ENCODE measurements at places on chromosomes 4 and X.

GRCh38 chr4:145231906-145232700 lies 51.7 kb upstream of the OTUD4 start:
- H3K36me3 ChIP-seq, result no peaks in the 10 kb centered on the region
- no peaks in the 10 kb centered on the region for H3K27me3 ChIP-seq
- DNase-seq, result no peak
- H3K27ac ChIP-seq, result no peak overlapping the region
- H3K4me1 ChIP-seq, result no peaks in the 10 kb centered on the region
- no peak overlapping the region for H3K4me3 ChIP-seq

DNA sequence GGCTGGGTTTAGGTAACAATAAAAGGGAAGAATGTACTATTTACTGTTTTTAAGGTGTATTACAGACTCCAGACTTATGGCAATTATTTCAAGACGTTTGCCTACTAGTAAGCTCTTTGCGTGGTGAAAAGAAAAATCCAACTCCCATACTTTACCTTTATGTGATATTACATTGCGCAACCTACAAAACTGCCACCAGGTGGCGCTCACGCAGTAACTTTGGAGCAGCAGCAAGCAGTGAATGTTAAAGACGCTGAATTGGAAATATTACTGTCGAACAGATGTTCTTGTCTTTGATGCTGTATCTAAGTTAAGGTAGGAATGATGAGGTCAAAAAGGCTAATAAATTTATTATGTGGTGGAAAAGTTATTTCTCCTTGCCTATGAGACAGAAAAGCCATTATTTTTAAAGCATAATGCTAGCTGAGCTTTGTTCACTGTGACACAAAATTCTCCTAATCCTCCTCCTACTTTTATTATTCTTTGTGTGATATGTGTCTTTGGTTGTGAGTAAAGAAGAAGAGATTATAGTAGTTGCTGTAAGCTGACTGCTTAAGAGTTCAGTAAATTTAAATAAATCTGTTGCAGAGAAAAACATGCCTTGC lies 1099.8 kb upstream of the TENM3 start:
- H3K36me3 ChIP-seq, result no peaks in the 10 kb centered on the region
- no peak overlapping the region for H3K27ac ChIP-seq
- no peak overlapping the region for H3K4me3 ChIP-seq
- DNase-seq, result peak; percentile 72
- H3K4me1 ChIP-seq, result no peaks in the 10 kb centered on the region
- H3K27me3 ChIP-seq, result no peaks in the 10 kb centered on the region

DNA sequence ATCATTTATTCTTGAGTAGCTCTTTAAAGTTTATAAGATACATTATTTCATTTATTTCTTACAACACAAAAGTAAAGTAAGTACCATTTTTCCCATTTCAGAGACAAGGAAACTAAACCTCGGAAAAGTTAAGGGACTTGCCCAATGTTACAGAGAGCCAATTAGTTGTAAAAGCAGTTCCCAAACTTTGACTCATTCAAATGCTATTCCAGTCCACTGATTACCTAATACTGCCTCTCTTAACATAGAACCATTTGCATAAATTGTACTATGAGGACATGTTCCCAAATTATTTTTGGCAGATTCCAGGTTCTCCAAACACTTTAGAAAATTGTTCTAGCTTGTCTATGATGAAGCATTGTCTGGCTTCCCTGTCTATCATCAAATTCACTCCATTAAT lies 45.6 kb upstream of the GRIA3 start:
- no peak overlapping the region for H3K27ac ChIP-seq
- H3K36me3 ChIP-seq, result no peaks in the 10 kb centered on the region
- H3K27me3 ChIP-seq, result no peaks in the 10 kb centered on the region
- no peak for DNase-seq

GRCh38 chrX:67734111-67734753 lies 190.4 kb downstream of the AR start:
- H3K27me3 ChIP-seq, result no peaks in the 10 kb centered on the region
- no peak overlapping the region for H3K27ac ChIP-seq
- H3K36me3 ChIP-seq, result no peaks in the 10 kb centered on the region
- DNase-seq, result no peak
- no peak overlapping the region for H3K4me3 ChIP-seq

DNA sequence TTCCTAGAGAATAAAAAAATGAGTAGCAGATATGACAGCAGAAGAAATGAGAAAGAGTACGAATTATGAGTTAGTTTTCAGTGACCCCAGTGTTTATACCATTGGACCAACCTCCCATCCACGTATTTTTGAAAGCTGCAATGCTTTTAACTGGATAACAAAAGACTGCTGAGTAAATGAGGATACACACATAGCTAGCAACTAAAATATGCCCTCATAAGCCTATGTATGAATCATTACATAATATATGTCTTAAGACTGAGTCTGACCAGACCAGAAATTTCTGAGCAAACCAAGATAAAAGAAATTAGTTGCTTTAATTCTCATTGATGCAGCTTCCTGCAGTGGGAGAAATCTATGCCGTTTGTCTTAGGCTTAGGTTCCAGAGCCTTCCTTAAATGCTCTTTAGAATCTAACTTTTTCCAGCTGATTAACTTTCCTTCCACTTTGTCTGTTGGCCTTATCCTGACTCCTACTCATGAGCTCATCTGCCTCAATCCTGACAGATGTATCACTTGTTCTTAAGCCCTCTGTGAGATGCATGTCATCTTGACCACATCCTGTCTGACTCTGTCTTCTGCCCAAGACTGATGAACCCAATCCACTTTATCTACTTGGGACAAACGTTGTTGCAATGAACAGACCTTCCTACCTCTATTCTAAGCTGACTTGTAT lies 301.4 kb upstream of the AADAT start:
- no peaks in the 10 kb centered on the region for H3K4me1 ChIP-seq
- H3K27ac ChIP-seq, result no peak overlapping the region
- H3K36me3 ChIP-seq, result no peaks in the 10 kb centered on the region

GRCh38 chr4:121898150-121898549 lies 27.9 kb upstream of the BBS7 start:
- no peaks in the 10 kb centered on the region for H3K36me3 ChIP-seq
- DNase-seq, result peak; percentile 22
- no peak overlapping the region for H3K4me3 ChIP-seq
- peaks cover 8% of the 10 kb centered on the region for H3K4me1 ChIP-seq
- H3K27ac ChIP-seq, result no peak overlapping the region

- H3K27me3 ChIP-seq, result no peaks in the 10 kb centered on the region
- no peak overlapping the region for H3K4me3 ChIP-seq
- H3K36me3 ChIP-seq, result no peaks in the 10 kb centered on the region
- no peak for DNase-seq
Measured at GRCh38 chr4:177562163-177562562, 119.9 kb upstream of the AGA start.

- H3K27ac ChIP-seq, result no peak overlapping the region
- no peaks in the 10 kb centered on the region for H3K36me3 ChIP-seq
- H3K4me3 ChIP-seq, result no peak overlapping the region
- H3K4me1 ChIP-seq, result no peaks in the 10 kb centered on the region
- DNase-seq, result no peak
Measured at GRCh38 chr4:138951764-138952163, 63.8 kb upstream of the NOCT start.

DNA sequence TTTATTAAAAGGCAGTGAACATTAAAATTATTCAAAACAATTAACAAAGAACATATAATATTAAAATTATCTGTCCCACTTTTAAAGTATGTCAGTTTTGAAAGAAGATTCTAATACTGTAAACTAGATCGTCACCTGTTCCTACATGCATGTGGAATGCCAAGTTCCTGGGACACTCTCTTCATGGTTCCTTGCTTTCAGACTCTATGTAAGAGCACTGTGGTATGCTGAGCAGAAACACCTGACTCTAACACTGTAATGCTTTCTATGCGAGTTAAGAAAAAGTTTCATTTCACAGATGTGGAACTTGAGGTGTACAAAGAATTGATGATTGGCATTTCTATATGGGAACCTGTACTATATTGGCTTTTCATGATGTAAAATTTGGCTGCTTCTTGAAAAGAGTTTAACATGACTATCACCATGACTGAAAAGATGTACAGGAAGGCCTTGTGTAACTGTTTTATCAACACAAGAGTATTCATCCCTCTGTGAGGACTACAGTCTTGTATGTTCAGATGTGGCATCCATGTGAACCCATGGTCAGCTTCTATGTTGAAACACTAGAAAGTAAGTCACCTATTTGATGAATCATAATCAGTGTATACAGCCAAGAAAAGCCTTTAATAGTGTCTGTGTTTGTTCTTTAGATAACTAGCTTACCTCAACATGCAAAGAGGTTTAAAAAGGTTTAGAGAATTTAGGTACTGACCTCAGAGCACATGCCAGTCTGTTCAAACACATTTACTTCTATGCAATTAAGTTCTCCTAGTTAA lies 354.5 kb downstream of the ARHGAP24 start:
- no peaks in the 10 kb centered on the region for H3K4me1 ChIP-seq
- no peak overlapping the region for H3K27ac ChIP-seq
- no peaks in the 10 kb centered on the region for H3K27me3 ChIP-seq
- DNase-seq, result no peak
- H3K4me3 ChIP-seq, result no peak overlapping the region

- H3K27ac ChIP-seq, result no peak overlapping the region
- H3K4me3 ChIP-seq, result no peak overlapping the region
- H3K4me1 ChIP-seq, result no peaks in the 10 kb centered on the region
- no peaks in the 10 kb centered on the region for H3K36me3 ChIP-seq
Measured at GRCh38 chr4:1629699-1630083, 54.4 kb downstream of the FAM53A start.

GRCh38 chr4:67087897-67088296 lies 457.4 kb downstream of the CENPC start:
- no peak overlapping the region for H3K27ac ChIP-seq
- H3K36me3 ChIP-seq, result no peaks in the 10 kb centered on the region
- H3K4me1 ChIP-seq, result no peaks in the 10 kb centered on the region
- no peaks in the 10 kb centered on the region for H3K27me3 ChIP-seq

GRCh38 chr4:176123710-176124407 lies 58.2 kb downstream of the WDR17 start:
- H3K4me3 ChIP-seq, result no peak overlapping the region
- no peaks in the 10 kb centered on the region for H3K36me3 ChIP-seq
- no peak overlapping the region for H3K27ac ChIP-seq
- H3K4me1 ChIP-seq, result peaks cover 5% of the 10 kb centered on the region

GRCh38 chrX:40272776-40273175 lies 175.0 kb upstream of the BCOR start:
- no peak overlapping the region for H3K4me3 ChIP-seq
- H3K27ac ChIP-seq, result no peak overlapping the region
- H3K36me3 ChIP-seq, result peaks cover 2% of the 10 kb centered on the region
- H3K4me1 ChIP-seq, result peaks cover 8% of the 10 kb centered on the region
